NCI-H526 (cell line): ENCODE measurements at places on chromosomes 4 and X.

DNA sequence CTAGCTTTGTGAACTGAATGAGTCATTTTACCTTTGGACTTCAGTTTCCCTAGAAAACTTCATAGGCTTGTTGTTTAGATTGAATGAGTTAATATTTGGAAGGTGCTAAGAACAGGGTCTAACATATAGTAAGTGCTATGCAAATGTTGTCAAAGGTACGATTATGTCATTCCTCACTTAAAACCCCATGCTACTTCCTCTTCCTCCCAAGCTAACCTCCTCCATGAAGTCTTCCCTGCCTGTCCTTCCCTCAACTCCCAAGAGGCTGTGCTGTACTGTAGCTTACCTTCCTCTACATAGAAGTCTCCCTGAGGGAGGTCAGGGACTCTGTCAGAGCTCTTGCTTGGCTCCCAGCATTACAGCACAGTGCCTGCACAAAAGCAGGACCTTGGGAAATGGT is 103.4 kb upstream of the PJA1 start:
- DNase-seq = no peak

DNA sequence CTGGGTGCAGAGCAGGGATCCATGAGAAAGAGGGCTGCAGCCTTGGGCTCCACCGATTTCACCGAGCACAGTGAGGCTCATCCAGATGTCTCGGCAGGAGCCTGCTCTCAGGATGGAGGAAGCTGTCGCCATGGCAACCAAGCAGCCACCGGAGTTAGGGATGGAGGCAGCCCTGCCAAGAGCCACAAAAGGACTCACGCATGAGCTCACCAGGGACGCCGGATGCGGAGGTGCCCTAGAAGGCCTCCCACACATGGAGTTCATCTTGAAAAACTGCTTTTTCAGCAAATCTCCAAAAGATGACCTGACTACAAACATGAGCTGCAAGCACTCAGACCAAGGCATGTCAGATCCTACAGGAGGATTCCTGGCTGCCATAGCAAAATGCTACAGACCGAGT is 90.7 kb downstream of the WFS1 start:
- DNase-seq = no peak

- no peak for DNase-seq
Observed at GRCh38 chr4:106034220-106034619, 138.9 kb downstream of the NPNT start.

DNA sequence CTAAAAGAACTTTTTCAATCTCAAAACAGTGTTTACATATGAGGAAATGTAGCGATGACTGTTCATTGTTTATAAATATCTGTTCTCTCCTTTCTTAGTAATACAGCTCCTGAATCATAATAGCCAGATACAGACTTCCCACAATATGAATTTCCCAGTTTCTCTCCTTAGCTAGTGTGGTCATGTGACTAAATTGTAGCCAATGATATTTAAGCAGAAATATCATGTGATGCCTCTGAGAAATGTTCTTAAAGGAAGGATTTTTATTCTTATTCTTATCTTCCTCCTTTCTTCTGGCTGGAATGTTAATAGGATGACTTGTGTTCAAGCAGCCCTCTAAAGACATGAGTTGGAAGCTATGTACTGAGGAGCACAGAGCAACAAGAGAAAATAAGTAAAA is 383.7 kb upstream of the ATOH1 start:
- DNase-seq = no peak

DNA sequence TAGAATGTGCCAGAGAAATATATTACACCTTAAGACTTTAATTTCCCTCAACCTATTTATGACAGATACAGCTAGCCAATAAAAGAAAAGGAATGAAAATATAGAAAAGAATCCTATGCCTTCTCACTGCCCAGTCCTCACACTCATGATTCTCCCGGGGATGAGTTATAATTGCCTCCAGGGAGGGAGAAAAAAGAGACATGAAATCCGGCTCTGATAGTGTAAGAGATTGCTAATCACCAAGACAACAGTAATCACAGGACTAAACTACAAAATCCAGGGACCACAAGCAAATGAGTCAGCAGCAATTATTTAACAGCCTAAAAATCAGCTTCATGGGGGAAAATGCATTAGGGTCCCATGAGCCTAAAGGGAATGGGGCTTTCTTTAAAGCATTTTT is 95.9 kb upstream of the DUSP21 start:
- DNase-seq = no peak

DNA sequence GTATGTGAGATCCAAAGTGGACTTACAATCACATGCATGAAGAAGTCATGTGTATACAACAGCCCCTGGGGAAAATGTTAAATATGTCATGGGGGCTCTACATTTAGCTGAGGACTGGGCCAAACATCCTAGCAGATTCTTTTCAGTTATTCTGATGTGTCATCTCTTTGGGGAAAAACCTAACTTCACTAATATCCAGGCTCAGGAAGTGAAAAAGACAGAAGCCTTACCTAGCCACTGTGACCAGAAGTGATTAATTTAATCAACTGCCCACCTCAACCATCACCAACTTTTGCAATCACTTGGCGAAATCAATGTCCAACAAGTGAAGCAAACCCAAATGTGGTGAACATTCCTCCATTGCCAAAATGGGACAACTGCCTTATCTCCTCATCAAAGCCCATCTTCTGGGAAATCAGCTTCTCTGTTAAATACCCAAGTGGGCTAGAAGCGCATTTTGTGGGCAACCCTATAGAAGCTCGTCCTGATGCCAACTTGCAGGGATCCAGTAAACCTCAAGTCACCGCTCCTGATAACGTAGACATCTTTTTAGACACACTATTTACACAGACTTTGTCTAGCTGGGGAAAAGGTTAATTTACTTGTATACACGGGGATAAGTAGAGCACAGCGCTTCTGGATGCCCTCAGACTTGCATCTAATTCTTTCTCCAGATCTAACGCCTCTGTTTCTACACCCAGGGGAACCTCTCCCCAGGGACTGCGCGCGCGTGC is 1.4 kb upstream of the HHIP start:
- DNase-seq = no peak
